NCI-H1417 treated with DMSO at 0.1 percent for 48 hours (cell line): ENCODE measurements at places on chromosomes 7 and 10.

GRCh38 chr10:91032611-91033206 lies 111.8 kb upstream of the ANKRD1 start:
- no peak for DNase-seq

DNA sequence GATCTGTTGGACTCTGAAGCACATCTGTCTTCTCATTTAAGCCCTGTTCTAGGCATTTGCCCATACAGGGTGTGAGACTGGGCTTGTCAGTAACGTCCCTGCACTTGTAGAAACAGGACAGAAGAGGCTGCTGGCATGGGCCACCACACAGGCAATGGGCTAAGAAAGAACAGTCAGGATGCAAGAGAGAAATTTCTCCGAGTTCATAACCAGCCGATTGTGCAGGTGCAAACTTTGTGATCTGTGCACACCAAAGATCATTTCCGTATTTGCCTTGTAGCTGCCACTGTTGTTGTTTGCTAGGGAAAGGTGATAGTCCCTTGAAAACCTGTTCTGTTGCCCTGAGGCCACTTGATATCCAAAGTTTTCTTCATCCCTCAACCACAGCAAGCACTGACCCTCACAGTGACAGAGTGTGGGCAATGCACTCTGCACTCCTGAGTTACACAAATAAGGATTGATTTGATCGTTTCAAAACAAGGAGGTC lies 20.3 kb downstream of the KLF6 start:
- no peak for DNase-seq

GRCh38 chr7:69395061-69395714 lies 203.1 kb upstream of the AUTS2 start:
- no peak for DNase-seq

GRCh38 chr7:156764016-156764669 lies 123.6 kb downstream of the RNF32 start:
- peak; percentile 63 for DNase-seq

GRCh38 chr10:13712476-13712836 lies 125.7 kb downstream of the PRPF18 start:
- no peak for DNase-seq

DNA sequence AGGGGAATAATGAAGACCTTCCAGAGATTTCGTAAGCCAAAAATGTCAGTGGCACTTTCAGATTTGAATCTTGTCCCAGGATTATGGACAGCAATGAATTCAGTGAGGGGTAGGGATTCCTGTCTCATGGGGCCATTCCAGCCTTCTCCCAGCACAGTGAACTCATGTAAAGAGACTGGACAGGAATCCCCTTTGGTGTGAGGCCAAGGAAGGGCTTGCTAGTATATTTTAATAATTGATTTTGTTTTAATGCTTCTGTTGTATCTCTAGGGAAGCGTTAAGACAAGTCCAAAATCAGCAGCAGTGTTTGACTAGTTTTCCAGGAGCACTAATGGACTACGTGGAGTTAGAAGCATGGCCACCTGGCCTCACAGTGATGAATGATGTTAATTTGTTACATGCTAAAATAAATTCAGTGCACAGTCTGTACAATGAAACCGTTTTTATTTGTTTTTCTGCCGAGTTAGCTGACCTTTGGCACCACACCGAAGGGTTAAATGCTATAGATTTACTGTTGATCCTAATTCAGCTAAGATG lies 214.0 kb upstream of the DKK1 start:
- no peak for DNase-seq

- no peak for DNase-seq
These were observed 1429.3 kb upstream of the LRRTM3 start for GRCh38 chr10:65496541-65496940.

DNA sequence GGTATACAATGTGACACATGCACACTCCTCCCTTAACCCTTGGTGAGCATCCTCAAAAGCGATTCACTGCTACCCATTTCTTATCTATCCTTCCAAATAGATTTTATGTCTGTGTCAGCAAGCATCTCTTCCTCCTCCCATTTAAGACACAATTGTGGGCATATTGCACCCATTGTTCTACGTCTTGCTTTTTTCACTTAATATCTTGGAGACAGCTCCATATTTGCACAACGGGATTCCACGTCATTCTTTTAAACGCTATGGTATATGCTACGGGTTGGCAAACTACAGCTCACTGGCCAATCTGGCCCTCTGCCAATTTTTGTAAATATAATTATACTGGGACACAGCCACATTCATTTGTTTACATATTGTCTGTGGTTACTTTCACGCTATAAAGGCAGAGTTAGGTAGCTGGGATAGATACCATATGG lies 88.6 kb downstream of the RNF216 start:
- peak; percentile 74 for DNase-seq

DNA sequence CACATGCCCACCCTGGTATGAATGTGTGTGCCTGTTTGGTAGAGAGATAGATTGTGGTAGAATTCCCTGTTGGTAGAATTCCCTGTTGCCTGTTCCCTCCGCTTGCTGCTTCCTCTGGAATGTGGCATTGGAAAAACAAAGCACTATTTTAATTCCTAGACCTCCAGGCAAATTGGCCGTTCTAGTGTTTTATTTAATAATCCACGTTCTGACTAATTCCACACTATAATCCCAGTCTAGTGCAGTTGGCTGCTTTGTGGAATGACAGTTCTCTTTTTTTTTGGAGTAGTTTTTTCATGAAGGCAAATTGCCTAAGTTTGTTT lies 2.0 kb downstream of the HECW1 start:
- DNase-seq = no peak
